Left ventricle myocardium inferior (tissue), 1 donor: ENCODE measurements at places on chromosomes 6 and 20. TPM values are rescaled to one million over a fixed set of nuclear protein-coding genes. Genes with fewer than 3 reads are reported as not detected.
A peak's percentile ranks its signal among the peaks of the same experiment; 100 is the strongest.

The GPR63 gene
- total RNA-seq: 1.0 TPM

The SDCBP2 gene
- 2.2 TPM for total RNA-seq

The ERVFRD-1 gene
- not detected for total RNA-seq

The MAP3K5 gene
- 44.1 TPM for total RNA-seq

The MLN gene
- total RNA-seq: not detected

The SIRPB1 gene
- 0.27 TPM for total RNA-seq

The COL12A1 gene
- total RNA-seq: 12.2 TPM

The ANKRD66 gene
- not detected for total RNA-seq

The CNR1 gene
- 0.66 TPM for total RNA-seq

The PSORS1C2 gene
- not detected for total RNA-seq

The VGLL2 gene
- 2.4 TPM for total RNA-seq

- no peaks in the 10 kb centered on the region for H3K36me3 ChIP-seq
- H3K4me3 ChIP-seq: no peak overlapping the region
- DNase-seq: no peak
- no peak overlapping the region for H3K27ac ChIP-seq
- no peaks in the 10 kb centered on the region for H3K27me3 ChIP-seq
Measured at GRCh38 chr6:65999288-65999791, 292.3 kb upstream of the EYS start.

GRCh38 chr20:45293041-45294002 lies 13.3 kb upstream of the RBPJL start:
- no peaks in the 10 kb centered on the region for H3K36me3 ChIP-seq
- H3K27ac ChIP-seq: peak overlapping the region; percentile 27
- peak overlapping the region; percentile 70 for H3K4me3 ChIP-seq
- peaks cover 64% of the 10 kb centered on the region for H3K27me3 ChIP-seq
- DNase-seq: peak; percentile 78

DNA sequence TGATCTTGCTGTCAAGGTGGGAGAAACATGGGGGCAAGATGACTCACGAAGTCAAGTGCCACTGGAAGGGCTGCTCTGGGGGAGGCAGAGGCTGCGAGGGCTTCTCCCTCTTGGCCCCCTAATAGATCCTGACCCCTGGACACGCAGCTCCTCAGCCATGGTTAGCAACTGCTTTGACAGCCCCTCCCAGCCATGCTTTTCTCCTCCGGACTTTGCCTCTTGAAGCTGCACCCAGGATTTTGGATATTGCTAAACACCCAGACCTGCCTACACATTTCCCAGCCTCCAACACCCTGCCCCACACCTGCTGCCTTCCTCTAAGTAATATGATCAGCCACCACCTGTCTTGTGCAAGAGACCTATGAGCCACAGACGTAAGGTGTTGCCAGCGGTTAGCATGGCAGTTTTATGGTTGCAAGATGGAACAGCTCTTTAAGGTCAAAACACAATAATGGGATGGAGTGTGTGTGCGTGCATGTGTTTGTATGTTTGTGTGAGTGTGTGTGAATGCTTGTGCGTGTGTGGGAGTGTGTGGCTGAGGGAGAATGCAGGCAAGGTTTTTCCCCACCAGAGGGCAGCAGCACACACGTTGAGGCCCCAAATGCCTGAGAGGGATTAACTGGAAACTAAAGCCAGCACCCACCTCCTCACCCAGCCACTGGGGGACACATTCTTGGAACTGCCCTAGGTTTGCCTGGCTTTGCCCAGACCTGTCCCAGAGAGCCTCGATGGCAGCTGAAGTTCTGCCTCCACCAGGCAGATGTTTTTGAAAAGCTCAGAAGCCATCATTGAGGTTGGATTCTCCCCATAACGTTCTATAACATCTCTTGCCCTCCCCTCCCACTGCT lies 2.5 kb downstream of the IP6K3 start:
- peak overlapping the region; percentile 95 for H3K27ac ChIP-seq
- peaks cover 58% of the 10 kb centered on the region for H3K4me1 ChIP-seq
- H3K4me3 ChIP-seq: peak overlapping the region; percentile 72
- no peaks in the 10 kb centered on the region for H3K27me3 ChIP-seq
- no peaks in the 10 kb centered on the region for H3K36me3 ChIP-seq

GRCh38 chr6:77626426-77626825 lies 26.4 kb upstream of the MEI4 start:
- H3K27ac ChIP-seq: no peak overlapping the region
- no peak overlapping the region for H3K4me3 ChIP-seq
- H3K4me1 ChIP-seq: no peaks in the 10 kb centered on the region
- no peaks in the 10 kb centered on the region for H3K36me3 ChIP-seq
- no peak for DNase-seq
- no peaks in the 10 kb centered on the region for H3K27me3 ChIP-seq

DNA sequence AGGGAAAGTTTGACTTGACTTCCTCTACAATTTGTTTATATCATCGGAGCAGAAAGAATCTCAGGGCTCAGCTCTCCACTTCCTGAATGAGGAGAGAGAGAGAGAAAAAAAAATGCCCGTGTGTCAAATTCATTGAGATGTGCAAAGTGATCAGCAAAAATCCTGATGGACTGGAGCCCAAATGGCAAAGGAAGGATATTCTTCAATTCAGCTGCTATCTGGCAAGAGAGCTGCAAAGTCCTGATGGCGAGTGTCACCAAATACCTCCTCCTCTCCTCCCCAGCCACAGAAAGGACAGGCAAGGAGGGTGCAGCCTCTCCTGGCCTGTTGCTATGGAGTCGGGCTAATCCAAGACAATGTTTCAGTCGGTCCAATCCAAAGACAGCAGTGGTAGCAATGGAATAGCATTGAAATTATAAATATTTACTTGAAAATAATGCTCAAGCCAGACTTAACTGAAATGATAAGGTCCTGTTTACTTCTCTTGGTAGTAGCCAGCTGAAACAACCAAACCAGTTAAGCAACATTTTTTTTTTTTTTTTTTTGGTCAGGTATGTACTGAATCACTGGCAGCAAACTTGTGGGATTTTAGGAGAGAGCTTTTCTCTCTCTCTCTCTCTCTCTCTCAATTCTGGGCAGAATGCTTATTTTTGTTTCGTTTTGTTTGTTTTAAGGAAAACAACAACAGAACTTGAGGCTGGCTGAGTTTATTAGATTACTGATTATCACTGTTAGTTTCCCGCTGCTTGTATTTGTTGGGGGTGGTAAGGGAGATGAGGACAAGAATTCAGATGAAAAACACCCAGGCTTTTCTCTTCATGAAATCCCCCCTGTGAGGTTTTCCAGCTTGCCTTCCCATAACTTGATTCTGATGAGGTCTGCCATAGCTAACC lies 204.2 kb downstream of the BCAS1 start:
- peak overlapping the region; percentile 69 for H3K27ac ChIP-seq
- no peak for DNase-seq
- no peaks in the 10 kb centered on the region for H3K36me3 ChIP-seq
- H3K27me3 ChIP-seq: no peaks in the 10 kb centered on the region
- H3K4me3 ChIP-seq: peak overlapping the region; percentile 35
- H3K4me1 ChIP-seq: peaks cover 35% of the 10 kb centered on the region

- peaks cover 20% of the 10 kb centered on the region for H3K27me3 ChIP-seq
- H3K4me1 ChIP-seq: peaks cover 18% of the 10 kb centered on the region
- H3K36me3 ChIP-seq: no peaks in the 10 kb centered on the region
- DNase-seq: no peak
- no peak overlapping the region for H3K4me3 ChIP-seq
Measured at GRCh38 chr6:27505209-27506027, 32.5 kb upstream of the ZNF184 start.

GRCh38 chr6:73290435-73290834 lies 27.4 kb upstream of the KHDC1 start:
- H3K36me3 ChIP-seq: no peaks in the 10 kb centered on the region
- H3K27ac ChIP-seq: no peak overlapping the region
- H3K27me3 ChIP-seq: peaks cover 6% of the 10 kb centered on the region
- no peak for DNase-seq
- no peaks in the 10 kb centered on the region for H3K4me1 ChIP-seq

GRCh38 chr6:49497304-49497703 lies 2.4 kb upstream of the GLYATL3 start:
- no peak for DNase-seq
- H3K27me3 ChIP-seq: no peaks in the 10 kb centered on the region
- no peaks in the 10 kb centered on the region for H3K4me1 ChIP-seq
- no peak overlapping the region for H3K4me3 ChIP-seq
- no peak overlapping the region for H3K27ac ChIP-seq

GRCh38 chr6:12567682-12568081 lies 148.9 kb upstream of the PHACTR1 start:
- H3K4me3 ChIP-seq: no peak overlapping the region
- peaks cover 12% of the 10 kb centered on the region for H3K4me1 ChIP-seq
- H3K36me3 ChIP-seq: no peaks in the 10 kb centered on the region
- DNase-seq: no peak

- no peaks in the 10 kb centered on the region for H3K36me3 ChIP-seq
- H3K4me3 ChIP-seq: peak overlapping the region; percentile 71
- peak overlapping the region; percentile 52 for H3K27ac ChIP-seq
Measured at GRCh38 chr6:165987483-165988301, 180.0 kb downstream of the TBXT start.

DNA sequence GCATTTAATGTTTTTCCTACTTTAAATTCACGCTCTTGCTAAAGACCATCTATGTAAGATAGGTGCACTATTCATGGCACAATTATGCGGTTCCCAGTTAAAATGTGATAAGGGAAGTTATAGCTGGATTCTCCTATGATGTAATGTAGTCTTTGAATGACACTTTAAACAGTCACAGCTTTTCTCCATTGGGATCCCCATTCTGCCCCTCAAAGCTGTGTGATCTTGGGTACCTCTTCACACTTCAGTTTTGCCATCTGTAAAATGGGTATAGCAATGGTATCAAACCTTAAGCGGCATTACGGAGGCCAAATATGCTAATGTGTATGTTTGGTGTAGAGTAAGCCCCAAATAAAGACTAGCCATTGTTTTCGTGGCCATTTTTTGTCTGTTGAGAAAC lies 64.7 kb upstream of the ZNF217 start:
- H3K27ac ChIP-seq: peak overlapping the region; percentile 64
- peaks cover 44% of the 10 kb centered on the region for H3K4me1 ChIP-seq
- DNase-seq: no peak
- H3K36me3 ChIP-seq: no peaks in the 10 kb centered on the region

DNA sequence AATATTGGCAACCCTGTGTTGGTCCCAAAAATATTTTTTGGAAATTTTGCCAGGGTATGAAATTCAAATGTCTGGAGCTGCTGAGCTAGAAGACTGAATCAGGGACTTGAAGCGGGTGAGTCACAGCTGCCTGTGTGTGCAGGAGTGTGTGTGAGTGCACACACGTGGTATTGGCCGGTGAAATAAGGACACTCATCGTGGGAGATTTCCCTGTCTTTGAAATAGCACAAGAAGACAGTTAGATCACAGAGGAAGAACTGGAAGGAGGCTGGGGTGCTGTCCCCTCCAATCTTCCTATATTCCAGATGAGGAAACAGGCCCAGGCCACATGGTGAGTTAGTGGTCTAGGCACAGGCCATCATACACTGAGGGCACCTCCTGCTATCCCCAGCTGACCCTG lies 123.8 kb upstream of the MLN start:
- H3K27me3 ChIP-seq: peaks cover 64% of the 10 kb centered on the region
- no peaks in the 10 kb centered on the region for H3K36me3 ChIP-seq
- DNase-seq: no peak
- H3K4me3 ChIP-seq: no peak overlapping the region

DNA sequence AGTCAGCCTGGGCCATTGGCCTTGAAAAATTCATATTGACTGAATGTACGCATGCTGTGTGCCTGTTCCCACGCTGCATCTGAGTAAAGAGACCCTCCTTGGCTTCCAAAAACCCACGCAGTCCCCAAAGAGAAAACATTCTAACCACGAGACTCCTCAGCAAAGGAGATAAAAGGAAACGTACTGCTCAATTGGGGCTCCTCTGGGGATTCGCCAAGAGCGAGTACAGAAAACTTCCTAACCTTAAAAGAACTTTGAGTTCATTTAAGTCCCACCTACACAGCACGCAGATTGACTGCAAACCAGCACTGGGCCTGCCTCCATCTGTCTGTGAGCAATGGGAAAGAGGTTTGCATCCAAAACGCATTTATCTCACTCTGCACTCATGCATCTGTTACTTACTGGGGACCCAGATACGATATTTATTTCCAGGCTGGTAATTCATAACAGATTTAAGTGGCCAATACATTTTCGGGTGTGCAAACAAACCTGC lies 505.9 kb upstream of the CHD6 start:
- H3K36me3 ChIP-seq: no peaks in the 10 kb centered on the region
- peak overlapping the region; percentile 16 for H3K27ac ChIP-seq
- H3K4me3 ChIP-seq: no peak overlapping the region
- H3K27me3 ChIP-seq: no peaks in the 10 kb centered on the region
- H3K4me1 ChIP-seq: no peaks in the 10 kb centered on the region

DNA sequence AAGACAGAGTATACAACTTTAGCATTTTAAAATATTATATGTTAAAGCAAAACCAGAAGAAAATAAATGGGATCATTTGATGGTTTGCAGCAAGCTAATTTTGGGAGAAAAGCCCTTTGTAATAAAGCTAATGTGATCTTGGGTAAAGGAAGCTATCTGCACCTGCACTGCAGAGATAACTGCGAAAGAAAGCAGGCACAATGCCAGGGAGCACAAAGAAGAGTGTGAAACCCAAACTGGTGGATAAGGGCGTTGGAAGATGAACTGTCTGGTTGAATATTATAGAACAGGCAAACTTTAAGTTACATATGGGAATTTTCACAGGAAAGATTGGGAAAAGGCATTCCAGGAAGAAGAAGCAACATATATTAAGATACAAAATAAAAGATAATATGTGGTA lies 179.2 kb upstream of the KHDRBS2 start:
- no peak overlapping the region for H3K4me3 ChIP-seq
- H3K36me3 ChIP-seq: no peaks in the 10 kb centered on the region
- H3K4me1 ChIP-seq: no peaks in the 10 kb centered on the region
- H3K27ac ChIP-seq: no peak overlapping the region
- no peak for DNase-seq

DNA sequence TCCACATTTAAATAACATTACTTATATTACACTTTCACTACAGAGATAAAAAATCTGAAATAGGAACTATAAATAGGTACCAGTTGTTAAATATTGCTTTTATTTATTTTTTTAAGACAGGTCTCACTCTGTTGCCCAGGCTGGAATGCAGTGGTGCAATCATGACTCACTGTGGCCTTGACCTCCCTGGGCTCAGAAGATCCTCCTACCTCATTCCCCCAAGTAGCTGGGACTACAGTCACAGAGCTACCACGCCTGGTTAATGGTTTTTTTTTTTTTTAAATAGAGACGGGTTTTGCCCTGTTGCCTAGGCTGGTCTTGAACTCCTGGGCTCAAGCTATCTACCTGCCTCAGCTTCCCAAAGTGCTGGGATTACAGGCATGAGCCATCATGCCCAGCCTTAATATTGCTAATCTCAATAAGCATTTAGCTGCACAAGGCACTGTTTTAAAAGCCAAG lies 17.3 kb downstream of the EEF1E1 start:
- DNase-seq: no peak
- no peaks in the 10 kb centered on the region for H3K27me3 ChIP-seq
- H3K4me3 ChIP-seq: no peak overlapping the region
- H3K27ac ChIP-seq: no peak overlapping the region

DNA sequence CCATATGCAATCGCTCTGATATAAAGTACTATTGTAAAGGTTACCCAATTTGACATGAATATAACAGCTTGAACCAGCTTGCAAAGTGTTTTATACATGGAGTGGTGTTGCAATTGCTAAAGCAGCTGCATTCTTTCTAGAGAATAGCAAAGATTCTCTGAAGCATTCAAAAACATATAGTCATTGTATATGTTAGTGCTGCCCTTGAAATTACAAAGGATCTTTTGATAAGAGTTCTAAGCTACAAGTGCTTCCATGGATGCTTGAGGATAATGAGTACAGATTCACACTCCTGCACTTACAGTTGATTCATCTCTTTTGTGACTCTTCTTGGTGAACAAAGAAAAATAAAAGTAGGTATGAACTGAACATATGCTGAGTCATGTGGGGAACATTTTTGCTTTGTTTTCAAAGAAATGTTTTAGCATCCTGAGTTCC lies 175.7 kb downstream of the ALDH8A1 start:
- no peaks in the 10 kb centered on the region for H3K4me1 ChIP-seq
- no peaks in the 10 kb centered on the region for H3K36me3 ChIP-seq
- H3K4me3 ChIP-seq: no peak overlapping the region
- H3K27me3 ChIP-seq: no peaks in the 10 kb centered on the region
- DNase-seq: no peak
